ENCODE measurements at places on chromosomes 7 and 10. TPM values are rescaled to one million over a fixed set of nuclear protein-coding genes. Genes with fewer than 3 reads are reported as not detected.

DNA sequence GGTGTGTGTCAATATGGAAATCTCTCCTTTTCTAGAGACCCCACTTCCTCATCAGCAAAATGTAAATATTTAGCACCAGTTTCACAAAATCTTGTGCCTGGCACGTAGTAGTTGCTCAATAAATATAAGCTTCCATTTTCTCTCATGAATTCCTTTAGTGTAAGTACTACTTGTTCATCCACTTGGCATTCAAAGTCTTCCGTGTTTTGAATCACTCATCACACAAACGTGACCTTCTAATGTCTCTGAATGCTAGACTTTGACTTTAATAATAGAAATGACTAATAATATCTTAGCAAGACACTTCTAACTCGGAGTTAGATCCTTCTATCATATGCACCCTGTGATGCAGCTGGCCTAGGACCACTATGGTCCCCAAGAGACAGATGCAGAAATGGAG is 168.7 kb upstream of the ZNF32 start:
- no peak for DNase-seq

GRCh38 chr7:148334441-148334956 is 256.1 kb upstream of the C7orf33 start:
- no peak for DNase-seq

GRCh38 chr10:130500261-130501000 is 364.2 kb downstream of the GLRX3 start:
- DNase-seq = no peak

- no peak for DNase-seq
Observed at GRCh38 chr7:135682191-135682590, 19.9 kb downstream of the STMP1 start.

The DDC gene
- total RNA-seq = not detected

The WDFY4 gene
- not detected for total RNA-seq

GRCh38 chr7:111763221-111763801 is 201.0 kb upstream of the IMMP2L start:
- DNase-seq = peak; percentile 70

The FRG2B gene
- not detected for total RNA-seq

DNA sequence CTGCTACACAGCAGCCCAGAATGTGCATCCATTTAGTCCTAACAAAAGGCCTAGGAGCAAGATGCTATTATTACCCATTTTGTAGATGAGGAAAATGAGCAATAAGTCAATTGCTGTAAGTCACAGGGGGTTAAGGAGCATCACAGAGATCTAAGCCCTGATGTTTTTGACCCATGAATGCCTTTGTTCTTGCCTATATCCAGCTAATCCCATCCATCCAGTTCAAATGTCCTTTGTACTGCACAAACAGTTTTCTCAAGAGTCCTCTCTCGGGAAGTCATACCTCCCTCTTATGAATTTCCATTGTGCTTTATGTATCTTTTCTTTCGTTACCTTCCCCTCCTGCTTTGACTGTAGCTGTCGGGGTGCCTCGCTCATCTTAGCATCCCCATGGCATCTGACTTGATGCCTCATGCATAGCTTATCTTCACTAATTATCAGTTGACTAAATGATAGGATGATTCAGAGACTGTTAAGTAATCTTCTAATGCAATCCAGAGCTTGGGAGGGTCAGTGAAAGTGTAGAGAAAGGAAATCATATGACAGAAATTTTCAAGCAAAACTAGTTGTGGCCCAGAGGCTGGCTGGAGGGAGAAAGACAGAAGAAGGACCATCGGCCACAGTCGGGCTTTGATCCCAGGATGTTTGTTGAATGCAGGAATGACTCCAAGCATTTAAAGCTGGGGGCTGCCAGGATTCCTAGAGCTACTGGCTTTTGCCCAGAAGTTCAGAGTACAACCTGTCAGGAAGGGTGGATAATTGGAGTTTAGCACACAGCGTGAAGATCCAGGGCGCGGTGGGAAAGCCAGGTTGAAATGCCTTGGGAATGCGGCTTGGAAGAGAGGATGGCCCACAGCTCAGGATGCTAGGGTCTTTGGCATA is 23.5 kb downstream of the BLVRA start:
- DNase-seq = no peak

The ARMS2 gene
- 0.88 TPM for total RNA-seq

The ATOH7 gene
- total RNA-seq = 1.0 TPM

- DNase-seq = no peak
Observed at GRCh38 chr10:49243610-49244283, 55.2 kb upstream of the C10orf71 start.

- no peak for DNase-seq
Observed at GRCh38 chr7:52669031-52669430, 366.4 kb upstream of the POM121L12 start.

GRCh38 chr10:132448248-132448731 is 51.3 kb downstream of the PWWP2B start:
- DNase-seq = no peak

The EIF3B gene
- total RNA-seq = 236 TPM

GRCh38 chr7:135186261-135186540 is 15.7 kb upstream of the CYREN start:
- DNase-seq = no peak

DNA sequence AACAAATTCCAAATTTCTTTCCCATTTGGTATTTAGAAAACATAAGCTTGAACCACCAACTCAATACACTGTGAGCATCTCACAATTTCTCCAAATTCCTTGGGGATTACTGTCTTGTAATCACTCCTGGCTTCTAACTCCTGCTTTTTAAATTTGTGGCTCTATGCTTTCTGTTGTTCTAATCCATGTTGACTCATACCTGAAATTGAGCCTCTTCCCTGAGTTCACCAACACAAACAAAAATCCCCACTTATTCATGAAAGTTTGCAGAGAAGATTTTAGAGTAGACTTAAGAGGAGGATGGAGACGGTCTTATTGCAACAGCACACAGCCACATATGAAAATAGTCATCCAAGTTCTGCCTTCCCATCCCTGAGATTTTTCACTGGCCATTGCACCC is 252.5 kb downstream of the PTEN start:
- peak; percentile 36 for DNase-seq

The PNLIPRP3 gene
- total RNA-seq = 0.56 TPM

The PTPRN2 gene
- 0.24 TPM for total RNA-seq

- no peak for DNase-seq
Observed at GRCh38 chr10:103896225-103896624, 21.8 kb downstream of the STN1 start.

- DNase-seq = no peak
Observed at GRCh38 chr10:132848291-132848701, 62.3 kb upstream of the NKX6-2 start.

DNA sequence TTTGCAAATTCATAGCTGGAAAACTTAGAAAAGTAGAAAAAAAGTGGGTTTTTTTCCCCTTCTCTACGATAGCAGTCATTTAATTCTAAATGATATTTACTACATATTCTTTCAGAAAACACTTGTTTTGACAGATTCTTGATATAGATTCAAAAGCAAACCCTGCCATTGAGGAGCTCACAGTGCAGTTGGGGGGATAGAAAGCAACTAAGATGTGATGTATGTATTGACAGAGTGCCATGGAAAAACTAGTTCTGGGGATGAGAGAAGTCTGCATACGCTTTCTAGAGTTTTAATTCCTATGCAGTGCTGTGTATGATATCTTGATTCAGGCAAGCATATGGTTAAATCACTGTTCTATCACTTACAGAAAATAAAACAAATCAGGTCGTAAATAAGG is 436.6 kb upstream of the GHITM start:
- no peak for DNase-seq

DNA sequence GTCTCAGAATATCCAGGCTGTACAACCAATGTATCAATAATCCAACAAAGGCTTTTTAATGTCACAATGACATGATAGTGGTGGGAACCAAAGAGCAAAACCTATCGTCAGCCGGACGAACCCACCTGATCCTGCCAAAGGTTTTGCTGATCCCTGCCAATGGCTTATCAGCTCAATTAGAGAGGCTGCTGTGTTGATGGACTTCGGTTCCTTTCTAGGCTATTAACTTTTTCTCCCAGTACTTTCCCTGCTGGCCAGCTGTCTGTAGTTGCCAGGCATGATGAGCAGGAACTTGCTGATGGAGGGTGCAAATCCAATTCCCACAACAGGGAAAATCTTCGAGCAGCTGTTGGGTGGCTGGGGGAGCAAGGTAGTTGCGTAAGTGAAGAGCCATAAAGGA is 2.4 kb downstream of the LMOD2 start:
- no peak for DNase-seq

The HSPA12A gene
- 5.4 TPM for total RNA-seq

- no peak for DNase-seq
Observed at GRCh38 chr10:126234630-126235029, 153.6 kb downstream of the ADAM12 start.

- DNase-seq = no peak
Observed at GRCh38 chr10:30048768-30049517, 10.4 kb downstream of the JCAD start.

DNA sequence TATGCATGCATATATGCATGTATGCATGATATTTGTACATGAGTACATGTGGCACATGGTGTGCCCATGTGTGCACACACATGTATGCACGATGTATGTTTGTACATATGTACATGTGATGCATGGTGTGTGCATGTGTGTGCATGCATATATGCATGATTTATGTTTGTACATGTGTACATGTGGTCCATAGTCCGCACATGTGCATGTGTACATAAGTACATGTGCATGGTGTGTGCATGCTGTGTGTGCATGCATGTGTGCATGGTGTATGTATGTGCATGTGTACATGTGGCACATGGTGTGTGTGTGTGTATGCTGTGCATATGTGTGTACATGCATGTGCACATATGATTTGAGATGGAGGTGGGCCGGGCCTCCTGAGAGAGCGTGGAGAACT is 384.2 kb downstream of the TYW1 start:
- no peak for DNase-seq

The GLI3 gene
- 3.7 TPM for total RNA-seq

The MAGI2 gene
- 5.7 TPM for total RNA-seq

The TUBGCP2 gene
- 71.5 TPM for total RNA-seq

The CDK14 gene
- 27.8 TPM for total RNA-seq

DNA sequence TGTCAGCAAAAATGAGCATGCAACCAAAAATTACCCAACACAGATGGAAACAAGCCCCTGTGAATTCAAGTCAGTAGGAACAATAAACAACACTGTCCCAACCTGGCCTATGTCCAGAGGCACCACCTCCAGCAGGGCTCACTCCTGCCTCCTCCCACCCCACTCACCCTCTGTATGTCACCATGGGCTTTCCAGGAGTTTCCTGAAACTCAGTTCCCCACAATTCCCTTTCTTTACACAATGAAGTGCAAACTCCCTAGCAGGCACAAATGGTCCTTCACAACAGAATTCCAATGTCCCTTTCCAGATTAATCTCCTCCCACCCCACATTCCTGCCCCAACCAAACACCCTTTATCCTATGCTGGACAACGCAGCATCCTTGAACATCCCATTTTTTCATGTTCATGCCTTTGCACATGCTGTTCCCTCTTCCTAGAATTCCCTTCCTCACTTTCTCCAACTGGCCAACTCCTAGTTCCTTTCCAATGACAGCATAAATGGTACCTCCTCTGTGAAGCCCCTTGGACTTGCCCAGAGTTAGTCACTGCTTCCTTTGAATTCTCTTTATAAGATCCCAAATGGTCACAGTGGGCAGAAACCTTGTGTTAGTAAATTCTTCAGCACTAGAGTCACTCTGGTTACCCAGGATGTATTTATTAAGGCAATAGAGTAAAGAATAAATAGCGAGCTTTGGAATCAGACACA is 157.5 kb downstream of the SLIT1 start:
- no peak for DNase-seq

The SPRN gene
- total RNA-seq = 0.05 TPM

- no peak for DNase-seq
Observed at GRCh38 chr7:38545977-38546376, 85.2 kb downstream of the AMPH start.

DNA sequence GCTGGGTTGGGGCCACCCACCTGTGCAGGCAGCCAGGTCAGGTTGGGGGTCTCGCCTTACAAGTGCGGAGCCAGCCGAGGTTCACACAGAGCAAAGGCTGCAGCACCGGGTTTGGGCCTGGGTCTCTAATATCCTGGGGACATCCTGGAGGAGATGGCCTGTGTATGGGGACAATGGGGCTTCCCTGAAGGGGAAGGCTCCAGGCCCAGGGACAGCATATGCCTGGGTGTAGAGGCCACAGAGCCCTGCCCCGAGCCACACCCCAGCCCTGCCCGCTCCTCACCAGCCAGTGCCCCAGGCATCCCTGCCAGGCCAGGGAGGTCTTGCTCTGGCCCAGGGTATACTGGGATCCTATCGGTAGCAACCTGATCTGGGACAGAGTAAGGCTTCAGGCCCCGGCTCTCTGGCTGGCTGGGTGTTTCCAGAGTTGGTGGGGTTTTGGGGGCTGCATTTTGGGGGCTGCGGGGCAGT is 9.1 kb downstream of the TTYH3 start:
- DNase-seq = peak; percentile 82

DNA sequence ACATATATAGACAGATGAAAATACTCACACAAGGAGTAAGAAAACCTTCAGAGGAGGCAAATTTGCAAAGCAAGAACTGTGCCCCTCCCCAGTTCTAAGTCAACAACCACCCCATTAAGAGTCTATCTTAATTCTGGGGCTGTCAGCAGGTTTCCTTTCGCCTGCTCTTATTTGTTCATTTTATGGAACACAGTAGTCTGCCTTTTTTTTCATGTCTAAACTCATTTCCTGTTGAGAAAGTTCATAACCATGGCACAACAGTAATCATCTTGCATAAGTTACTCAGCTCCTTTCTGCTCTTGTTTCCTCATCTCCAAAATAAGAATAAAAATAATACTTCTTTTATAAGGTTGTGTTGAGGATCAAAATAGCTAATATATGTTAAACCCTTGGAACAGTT is 25.8 kb upstream of the AMPH start:
- DNase-seq = no peak

- no peak for DNase-seq
Observed at GRCh38 chr10:118790058-118790457, 35.3 kb upstream of the CACUL1 start.

DNA sequence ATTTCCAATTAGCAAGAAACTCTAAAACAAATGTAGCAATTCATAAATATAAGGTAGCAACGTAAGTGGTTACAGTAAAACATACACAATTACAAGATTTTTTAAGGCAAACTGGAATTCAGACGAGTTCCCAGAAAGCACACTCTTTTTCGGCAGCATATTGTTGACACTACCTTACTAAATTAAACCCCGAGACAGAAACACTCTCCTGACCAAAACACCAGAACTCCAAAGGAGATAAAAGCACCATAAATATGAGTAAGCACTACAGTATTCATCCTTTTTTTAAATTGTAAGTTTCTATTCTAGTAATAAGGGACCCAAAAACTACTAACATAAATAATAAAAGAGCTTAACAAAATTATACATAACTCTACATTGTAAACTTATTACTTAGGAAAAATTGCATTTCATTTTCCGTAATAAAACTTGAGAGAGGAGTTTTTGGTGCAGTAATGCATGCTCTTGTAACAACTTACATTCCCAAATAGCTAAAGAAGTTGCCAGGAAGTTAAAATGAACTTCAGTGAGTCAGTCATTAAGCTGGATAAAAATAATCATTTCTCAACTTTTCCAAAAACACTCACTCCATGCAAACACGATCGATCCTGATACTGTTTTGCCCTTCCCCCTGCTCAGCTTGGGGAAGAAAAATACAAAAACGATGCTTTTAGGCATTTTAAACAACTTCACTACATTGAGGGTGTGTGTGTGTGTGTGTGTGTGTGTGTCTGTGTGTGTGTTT is 2.0 kb downstream of the PIP4K2A start:
- DNase-seq = peak; percentile 22

- no peak for DNase-seq
Observed at GRCh38 chr7:37354656-37355131, 94.0 kb downstream of the ELMO1 start.

GRCh38 chr7:101197991-101198390 is 2.8 kb downstream of the MOGAT3 start:
- no peak for DNase-seq
